Psoas muscle (tissue), 8 donors: ENCODE measurements at places on chromosomes 7 and 10. TPM values are rescaled to one million over a fixed set of nuclear protein-coding genes. Genes with fewer than 3 reads are reported as not detected.

Gene ZP3
- total RNA-seq = 12.3 TPM

Gene CDHR1
- not detected for total RNA-seq

Gene COL13A1
- 2.6 TPM for total RNA-seq

Gene ZNF92
- total RNA-seq = 1.7 TPM

Gene NEURL1
- total RNA-seq = 103 TPM

Gene GSTO1
- 95.9 TPM for total RNA-seq

Gene WEE2
- total RNA-seq = not detected

Gene ETV1
- total RNA-seq = 2.8 TPM

Gene DPYSL4
- total RNA-seq = 1.4 TPM

Gene FAM200A
- total RNA-seq = 5.4 TPM

Gene CALHM1
- not detected for total RNA-seq

Gene TEX47
- not detected for total RNA-seq

Gene IKZF1
- total RNA-seq = 2.0 TPM

- no peaks in the 10 kb centered on the region for H3K36me3 ChIP-seq
- no peak for DNase-seq
- H3K27ac ChIP-seq = no peak overlapping the region
- H3K27me3 ChIP-seq = no peaks in the 10 kb centered on the region
Observed at GRCh38 chr10:97531401-97531986, 32.8 kb downstream of the UBTD1 start.

GRCh38 chr10:1595726-1596125, 141.6 kb downstream of the ADARB2 start:
- no peak overlapping the region for H3K27ac ChIP-seq
- H3K27me3 ChIP-seq = no peaks in the 10 kb centered on the region
- H3K4me3 ChIP-seq = no peak overlapping the region
- no peaks in the 10 kb centered on the region for H3K4me1 ChIP-seq
- no peaks in the 10 kb centered on the region for H3K36me3 ChIP-seq
- DNase-seq = no peak

- no peak overlapping the region for H3K4me3 ChIP-seq
- no peaks in the 10 kb centered on the region for H3K36me3 ChIP-seq
- no peak for DNase-seq
- no peak overlapping the region for H3K27ac ChIP-seq
- H3K27me3 ChIP-seq = no peaks in the 10 kb centered on the region
Observed at GRCh38 chr10:109126016-109126415, 797.3 kb downstream of the XPNPEP1 start.

DNA sequence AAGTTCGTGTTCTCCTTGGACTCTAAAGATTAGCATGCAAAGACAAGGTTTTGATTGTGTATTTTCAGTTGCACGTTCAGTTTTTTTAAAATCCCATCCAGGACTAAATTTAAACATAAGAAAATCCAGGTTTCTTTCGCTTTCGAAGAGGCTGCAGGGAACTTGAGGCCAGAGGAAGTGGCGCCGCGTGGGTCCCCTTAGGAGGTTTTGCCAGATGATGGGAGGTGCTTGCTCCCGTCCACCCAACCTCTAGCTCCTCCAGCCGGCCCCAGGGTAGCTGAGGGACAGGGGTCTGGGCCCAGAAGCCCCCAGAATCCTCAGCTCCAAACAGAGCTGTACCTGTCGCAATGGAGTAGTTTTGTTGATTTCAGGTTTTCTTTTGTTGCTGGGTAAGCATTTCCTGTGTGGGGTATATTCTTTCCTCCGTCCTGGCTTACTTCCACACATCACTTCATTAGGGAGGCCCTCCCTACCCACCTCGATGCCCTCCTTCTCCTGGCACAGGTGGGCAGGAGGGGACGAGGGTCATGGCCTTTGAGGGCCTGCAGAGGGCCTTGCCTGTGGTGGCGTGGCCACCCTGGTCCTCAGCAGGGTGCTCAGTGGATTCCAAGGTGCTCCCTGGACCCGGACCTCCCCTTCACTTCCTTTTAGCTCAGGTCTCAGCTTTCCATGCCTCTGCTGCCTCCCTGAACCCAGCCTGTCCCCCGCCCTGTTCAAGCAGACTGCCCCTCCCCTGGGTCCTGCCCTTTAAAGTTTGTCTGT, 32.6 kb downstream of the LHPP start:
- H3K36me3 ChIP-seq = no peaks in the 10 kb centered on the region
- H3K4me3 ChIP-seq = no peak overlapping the region
- no peak overlapping the region for H3K27ac ChIP-seq
- H3K27me3 ChIP-seq = no peaks in the 10 kb centered on the region
- H3K4me1 ChIP-seq = no peaks in the 10 kb centered on the region

DNA sequence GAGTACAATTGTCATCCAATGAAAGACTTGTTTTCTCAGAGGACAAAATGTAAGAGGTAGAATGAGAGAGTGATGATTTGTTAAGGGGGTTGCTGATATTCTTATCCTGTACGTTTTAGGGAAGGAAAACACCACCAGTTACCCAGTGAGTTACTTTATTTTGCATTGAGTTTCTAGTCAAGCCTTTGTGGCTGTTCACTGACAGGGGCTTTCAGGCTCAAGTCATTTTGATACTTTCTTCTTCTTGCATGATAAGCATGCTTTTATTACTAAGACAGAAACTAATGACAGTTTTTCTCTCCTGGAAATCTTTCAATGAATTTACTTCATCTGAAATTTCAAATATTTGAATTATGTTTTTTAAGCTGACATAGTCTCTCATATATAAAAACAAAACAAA, 710.2 kb upstream of the POM121L12 start:
- H3K4me1 ChIP-seq = no peaks in the 10 kb centered on the region
- H3K27ac ChIP-seq = no peak overlapping the region
- no peak overlapping the region for H3K4me3 ChIP-seq
- H3K27me3 ChIP-seq = no peaks in the 10 kb centered on the region
- H3K36me3 ChIP-seq = no peaks in the 10 kb centered on the region

- H3K27ac ChIP-seq = no peak overlapping the region
- H3K4me3 ChIP-seq = no peak overlapping the region
- no peak for DNase-seq
- no peaks in the 10 kb centered on the region for H3K36me3 ChIP-seq
- H3K4me1 ChIP-seq = peaks cover 9% of the 10 kb centered on the region
- no peaks in the 10 kb centered on the region for H3K27me3 ChIP-seq
Observed at GRCh38 chr7:24587853-24588252, 14.6 kb downstream of the PALS2 start.

- H3K27me3 ChIP-seq = peaks cover 4% of the 10 kb centered on the region
- no peaks in the 10 kb centered on the region for H3K4me1 ChIP-seq
- H3K36me3 ChIP-seq = no peaks in the 10 kb centered on the region
- no peak for DNase-seq
- no peak overlapping the region for H3K27ac ChIP-seq
Observed at GRCh38 chr7:20647908-20648776, 32.7 kb downstream of the ABCB5 start.

DNA sequence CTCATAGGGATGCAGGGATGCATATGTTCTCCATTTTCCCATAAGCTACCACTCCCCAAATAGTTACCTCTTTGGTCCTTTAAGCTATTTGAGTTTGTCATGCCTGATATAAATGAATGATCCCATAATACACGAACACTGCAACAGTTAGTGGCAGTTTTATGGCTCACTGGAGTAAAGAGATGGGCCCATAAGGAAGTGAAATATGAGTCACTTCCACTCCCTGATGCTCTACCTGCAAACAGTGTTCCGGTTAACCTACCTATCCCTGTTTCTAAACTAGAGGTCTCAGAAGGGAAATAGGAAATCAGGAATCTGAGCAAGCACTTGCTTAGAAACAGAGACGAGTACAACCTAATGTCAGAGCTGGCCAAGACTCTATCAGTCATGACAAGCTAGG, 71.7 kb downstream of the CALD1 start:
- H3K4me1 ChIP-seq = peaks cover 5% of the 10 kb centered on the region
- H3K27me3 ChIP-seq = no peaks in the 10 kb centered on the region
- no peak for DNase-seq
- no peak overlapping the region for H3K27ac ChIP-seq

DNA sequence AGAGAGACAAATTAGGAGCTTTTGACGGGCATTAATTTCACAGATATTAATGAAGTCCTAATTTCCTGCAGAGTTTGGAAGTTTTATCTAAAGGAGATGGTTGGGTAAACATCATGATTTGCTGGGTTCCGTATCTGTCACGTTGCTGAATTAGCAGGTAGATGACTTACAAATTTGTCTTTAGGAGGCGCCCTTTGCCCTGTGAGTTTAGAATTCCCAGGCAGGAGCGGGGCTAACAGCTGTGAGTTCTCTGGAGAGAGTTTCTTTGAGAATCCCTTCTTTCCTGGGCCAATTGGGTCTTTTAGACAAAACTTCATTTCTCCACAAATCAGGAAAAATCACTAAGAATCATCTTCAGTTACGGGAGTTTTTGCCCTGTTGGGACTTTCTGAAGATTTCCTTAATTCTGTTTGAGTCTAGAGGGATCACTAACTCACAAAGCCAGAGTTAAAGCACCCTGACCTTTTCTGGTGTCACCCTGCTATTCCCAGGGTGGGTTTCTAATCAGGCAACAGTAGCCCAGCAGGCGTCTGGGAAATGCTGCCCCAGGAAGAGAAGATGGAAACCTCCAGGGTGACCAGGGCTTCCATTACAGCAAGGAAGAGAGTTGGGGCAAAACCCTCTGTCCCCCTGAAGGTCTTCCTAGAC, 63.7 kb downstream of the PRKCQ start:
- peak overlapping the region; percentile 87 for H3K27ac ChIP-seq
- DNase-seq = no peak
- no peaks in the 10 kb centered on the region for H3K27me3 ChIP-seq
- no peaks in the 10 kb centered on the region for H3K36me3 ChIP-seq

DNA sequence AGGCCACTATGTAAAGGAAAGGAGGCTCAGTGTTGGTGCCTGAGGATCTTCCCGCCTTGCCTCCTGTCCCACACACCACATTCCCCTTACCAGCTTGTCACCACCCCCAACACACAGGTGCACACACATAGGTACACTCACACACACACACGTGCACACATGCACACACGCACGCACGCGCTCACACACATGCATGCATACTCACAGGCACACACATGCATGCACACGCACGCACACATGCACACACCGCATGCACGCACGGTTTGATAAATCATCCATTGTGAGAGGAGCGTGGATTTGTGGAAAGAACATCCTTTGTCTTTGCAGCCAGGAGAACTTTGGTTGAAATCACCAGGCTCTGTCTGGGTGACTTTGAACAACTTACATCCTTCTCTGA, 359.8 kb downstream of the FRMD4A start:
- H3K36me3 ChIP-seq = no peaks in the 10 kb centered on the region
- no peaks in the 10 kb centered on the region for H3K4me1 ChIP-seq
- peaks cover 7% of the 10 kb centered on the region for H3K27me3 ChIP-seq

GRCh38 chr10:3886191-3886590, 101.2 kb upstream of the KLF6 start:
- peak overlapping the region; percentile 41 for H3K4me3 ChIP-seq
- H3K36me3 ChIP-seq = no peaks in the 10 kb centered on the region
- DNase-seq = no peak
- H3K4me1 ChIP-seq = peaks cover 20% of the 10 kb centered on the region

GRCh38 chr10:115604627-115605026, 511.5 kb downstream of the ATRNL1 start:
- no peaks in the 10 kb centered on the region for H3K36me3 ChIP-seq
- DNase-seq = no peak
- no peaks in the 10 kb centered on the region for H3K4me1 ChIP-seq

DNA sequence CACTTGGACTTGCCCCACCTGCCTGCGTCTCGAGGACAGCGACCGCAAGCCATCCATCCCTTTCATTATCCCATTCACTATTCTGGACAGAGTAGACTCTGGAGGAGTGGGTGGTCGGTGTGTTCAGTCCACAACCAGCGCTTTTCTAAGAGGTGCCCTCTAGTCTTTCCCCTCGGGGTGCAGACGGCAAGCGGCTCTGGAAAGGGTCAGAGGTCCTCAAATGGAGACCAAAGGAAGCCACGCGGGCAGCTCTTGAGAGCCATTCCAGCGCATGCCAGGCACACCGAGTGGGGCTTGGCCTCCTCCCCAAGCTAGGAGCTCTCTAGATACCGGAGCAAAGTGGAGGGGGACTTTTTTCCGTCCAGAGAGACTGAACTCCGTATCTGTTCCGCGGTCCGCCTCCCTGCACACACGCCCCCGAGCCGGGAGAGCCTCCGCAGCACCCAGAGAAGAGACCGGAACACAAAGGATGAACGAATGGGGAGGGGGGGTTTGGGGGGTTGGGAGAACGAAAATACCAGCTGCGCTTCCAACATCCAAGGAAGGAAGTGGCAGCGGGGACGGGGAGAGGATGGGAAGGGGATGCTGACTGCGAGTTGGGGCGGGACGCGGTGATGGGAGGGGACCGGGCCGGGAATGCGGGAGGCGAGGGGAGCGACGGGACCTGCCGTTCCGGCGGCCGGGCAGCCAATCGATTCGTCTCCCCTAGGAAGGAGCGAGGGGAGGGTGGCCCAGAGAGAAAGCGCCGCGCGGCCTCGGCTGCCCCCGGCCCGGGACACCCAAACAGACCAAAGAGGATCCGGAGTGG, 515 bp downstream of the GSDME start:
- H3K27me3 ChIP-seq = no peaks in the 10 kb centered on the region
- peak overlapping the region; percentile 90 for H3K4me3 ChIP-seq
- H3K36me3 ChIP-seq = no peaks in the 10 kb centered on the region
- peak overlapping the region; percentile 92 for H3K27ac ChIP-seq
- peak; percentile 67 for DNase-seq

DNA sequence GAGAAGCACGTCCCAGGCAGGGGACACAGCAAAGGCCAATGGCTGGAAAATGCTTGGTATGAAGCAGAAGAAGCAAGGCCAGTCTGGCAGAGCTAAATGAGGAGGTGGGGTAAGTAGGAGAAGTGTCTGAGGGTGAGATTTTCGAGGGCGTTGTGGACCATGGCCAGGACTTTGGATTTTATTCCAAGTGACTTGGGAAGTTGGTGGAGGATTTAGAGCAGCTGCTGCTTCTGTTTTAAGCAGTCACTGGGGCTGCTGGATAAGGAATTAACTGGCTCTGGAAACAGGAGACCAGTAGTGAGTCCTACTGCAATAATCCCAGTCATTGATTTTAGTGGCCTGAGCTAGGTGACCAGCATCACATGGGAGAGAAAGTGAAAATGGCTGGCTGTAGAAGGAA, 67.6 kb upstream of the GSDME start:
- peaks cover 28% of the 10 kb centered on the region for H3K4me1 ChIP-seq
- no peak overlapping the region for H3K27ac ChIP-seq
- no peak for DNase-seq
- no peak overlapping the region for H3K4me3 ChIP-seq

DNA sequence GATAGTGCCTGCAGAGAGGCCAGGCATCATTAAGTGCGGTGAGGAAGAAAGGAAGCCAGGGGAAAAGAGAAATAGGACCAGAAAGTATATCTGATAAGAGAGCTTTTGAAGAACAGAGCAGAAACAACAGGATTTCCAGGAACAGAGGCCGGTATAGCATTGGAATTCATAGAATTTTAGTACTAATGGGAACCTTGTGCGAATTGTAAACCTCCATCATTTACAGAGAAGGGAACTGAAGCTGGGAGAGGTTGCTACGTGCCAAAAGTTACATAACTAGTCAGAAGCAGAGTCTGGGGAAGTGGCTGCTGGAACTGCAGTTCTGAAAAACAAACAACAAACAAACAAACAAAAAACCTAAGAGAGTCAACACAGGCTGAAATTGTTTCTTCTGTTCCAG, 5.4 kb upstream of the ZMYND11 start:
- H3K4me3 ChIP-seq = no peak overlapping the region
- peaks cover 11% of the 10 kb centered on the region for H3K4me1 ChIP-seq
- DNase-seq = no peak
- H3K36me3 ChIP-seq = no peaks in the 10 kb centered on the region
- H3K27ac ChIP-seq = no peak overlapping the region
